ENCODE measurements at places on chromosomes 1 and 21. TPM values are rescaled to one million over a fixed set of nuclear protein-coding genes. Genes with fewer than 3 reads are reported as not detected.

GRCh38 chr21:34046917-34047316 is 26.5 kb upstream of the MRPS6 start:
- no peak overlapping the region for H3K27ac ChIP-seq
- H3K4me3 ChIP-seq: no peak overlapping the region
- H3K4me1 ChIP-seq: peaks cover 8% of the 10 kb centered on the region
- peaks cover 9% of the 10 kb centered on the region for H3K36me3 ChIP-seq

Gene MANEAL
- total RNA-seq: 1.7 TPM

GRCh38 chr1:245772325-245772724 is 617.5 kb downstream of the KIF26B start:
- H3K36me3 ChIP-seq: no peaks in the 10 kb centered on the region
- no peak overlapping the region for H3K4me3 ChIP-seq
- no peak for DNase-seq
- H3K4me1 ChIP-seq: no peaks in the 10 kb centered on the region
- H3K27ac ChIP-seq: no peak overlapping the region

DNA sequence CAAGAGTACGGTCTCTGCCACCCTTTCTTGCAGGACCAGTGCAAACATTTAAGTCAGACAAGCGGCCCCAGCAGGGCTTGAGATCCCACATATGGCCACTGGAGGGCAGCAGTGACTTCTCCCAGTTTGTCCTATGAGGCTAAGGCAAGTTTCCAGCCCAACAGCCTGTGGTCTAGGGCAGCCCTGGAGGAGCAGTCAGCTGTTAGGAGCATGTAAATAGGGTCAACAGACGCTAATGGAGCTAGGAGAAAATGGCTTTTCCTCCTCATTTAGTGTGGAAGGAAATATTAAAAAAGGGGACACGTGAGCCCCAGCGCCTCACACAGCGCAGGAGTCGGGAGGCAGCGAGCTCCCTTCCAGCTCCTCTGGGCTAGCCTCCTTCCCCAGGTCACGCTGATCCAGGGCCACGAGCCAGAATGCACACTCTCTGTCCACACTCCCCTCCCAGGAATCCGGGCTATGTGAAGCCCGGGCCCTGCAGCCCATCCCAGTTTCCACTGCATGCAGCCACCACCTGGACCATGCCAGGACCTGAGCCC is 95.6 kb downstream of the LAMC2 start:
- H3K4me1 ChIP-seq: peaks cover 29% of the 10 kb centered on the region
- peak; percentile 78 for DNase-seq
- H3K27me3 ChIP-seq: peaks cover 10% of the 10 kb centered on the region
- no peaks in the 10 kb centered on the region for H3K36me3 ChIP-seq
- H3K27ac ChIP-seq: no peak overlapping the region

- H3K36me3 ChIP-seq: peaks cover 26% of the 10 kb centered on the region
- no peaks in the 10 kb centered on the region for H3K27me3 ChIP-seq
- peak; percentile 88 for DNase-seq
- H3K4me1 ChIP-seq: peaks cover 77% of the 10 kb centered on the region
These were observed 1.5 kb upstream of the PTP4A2 start for GRCh38 chr1:31939484-31940329.

Gene GJB4
- not detected for total RNA-seq

GRCh38 chr1:198113342-198113750 is 43.5 kb upstream of the NEK7 start:
- H3K27me3 ChIP-seq: peaks cover 7% of the 10 kb centered on the region
- no peaks in the 10 kb centered on the region for H3K4me1 ChIP-seq
- no peak overlapping the region for H3K4me3 ChIP-seq
- no peak overlapping the region for H3K27ac ChIP-seq
- no peak for DNase-seq

Gene KCNA3
- total RNA-seq: 84.9 TPM

Gene S100A14
- not detected for total RNA-seq

DNA sequence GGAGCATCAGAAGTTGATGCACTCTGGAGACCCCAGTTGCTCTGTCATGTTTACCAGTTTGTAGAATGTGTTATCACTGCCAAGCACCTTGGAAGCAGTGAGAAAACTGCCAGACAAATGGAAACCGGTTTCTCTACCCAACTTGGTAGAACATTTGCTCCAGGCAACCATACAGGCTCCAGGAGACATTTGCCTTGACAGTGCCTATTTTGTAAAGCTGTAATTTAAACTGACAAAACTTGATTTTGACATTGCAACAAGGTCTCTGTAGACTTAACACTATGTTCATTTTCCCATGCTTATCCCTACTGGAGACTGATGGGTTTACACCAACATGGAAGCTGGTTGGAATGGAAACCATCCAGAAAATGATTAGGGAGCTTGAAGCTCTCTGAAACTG is 97.6 kb downstream of the ROR1 start:
- H3K4me1 ChIP-seq: no peaks in the 10 kb centered on the region
- DNase-seq: no peak
- no peaks in the 10 kb centered on the region for H3K36me3 ChIP-seq
- no peak overlapping the region for H3K27ac ChIP-seq

DNA sequence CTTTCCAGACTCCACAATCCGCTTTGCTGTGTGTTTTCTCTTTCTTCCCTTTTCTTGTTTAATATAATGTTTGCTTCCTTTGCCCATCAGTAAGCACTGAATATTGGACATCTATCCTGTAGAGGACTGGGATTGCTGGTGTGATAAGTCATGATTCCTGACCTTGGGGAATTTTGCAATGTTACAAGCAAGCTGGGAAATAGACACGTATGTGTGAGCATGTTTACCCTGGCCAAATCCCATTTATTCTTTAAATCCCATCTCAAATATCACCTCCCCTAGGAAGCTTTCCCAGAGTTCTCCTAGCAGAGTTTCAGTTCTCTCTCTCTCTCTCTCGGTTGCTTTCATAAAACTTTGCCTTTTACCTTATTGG is 155.3 kb downstream of the ROR1 start:
- H3K27me3 ChIP-seq: no peaks in the 10 kb centered on the region
- H3K4me3 ChIP-seq: no peak overlapping the region
- H3K27ac ChIP-seq: no peak overlapping the region
- DNase-seq: no peak
- no peaks in the 10 kb centered on the region for H3K36me3 ChIP-seq
- no peaks in the 10 kb centered on the region for H3K4me1 ChIP-seq

DNA sequence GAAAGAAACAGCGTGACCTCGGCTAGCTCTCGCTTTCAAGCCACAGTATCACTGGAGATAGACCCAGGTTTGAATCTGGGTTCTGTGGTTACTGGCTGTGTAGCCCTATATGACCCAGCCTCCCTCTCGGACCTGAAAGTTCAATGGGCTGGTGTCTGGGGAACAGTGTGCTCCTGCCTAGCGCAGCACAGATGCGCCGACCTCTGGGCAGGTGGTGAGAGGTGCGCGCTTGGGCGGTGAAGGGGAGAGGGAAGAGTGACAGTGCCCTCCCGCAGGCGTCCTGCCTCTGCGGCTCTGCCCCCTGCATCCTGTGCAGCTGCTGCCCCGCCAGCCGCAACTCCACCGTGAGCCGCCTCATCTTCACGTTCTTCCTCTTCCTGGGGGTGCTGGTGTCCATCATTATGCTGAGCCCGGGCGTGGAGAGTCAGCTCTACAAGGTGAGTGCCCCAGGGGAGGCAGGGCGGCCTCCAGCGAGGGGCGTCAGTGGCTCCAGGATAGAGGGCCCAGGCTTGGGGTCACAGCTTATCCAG is 10.5 kb downstream of the SERINC2 start:
- DNase-seq: no peak
- H3K27me3 ChIP-seq: peaks cover 22% of the 10 kb centered on the region
- H3K4me1 ChIP-seq: peaks cover 9% of the 10 kb centered on the region
- H3K4me3 ChIP-seq: no peak overlapping the region
- H3K27ac ChIP-seq: no peak overlapping the region

DNA sequence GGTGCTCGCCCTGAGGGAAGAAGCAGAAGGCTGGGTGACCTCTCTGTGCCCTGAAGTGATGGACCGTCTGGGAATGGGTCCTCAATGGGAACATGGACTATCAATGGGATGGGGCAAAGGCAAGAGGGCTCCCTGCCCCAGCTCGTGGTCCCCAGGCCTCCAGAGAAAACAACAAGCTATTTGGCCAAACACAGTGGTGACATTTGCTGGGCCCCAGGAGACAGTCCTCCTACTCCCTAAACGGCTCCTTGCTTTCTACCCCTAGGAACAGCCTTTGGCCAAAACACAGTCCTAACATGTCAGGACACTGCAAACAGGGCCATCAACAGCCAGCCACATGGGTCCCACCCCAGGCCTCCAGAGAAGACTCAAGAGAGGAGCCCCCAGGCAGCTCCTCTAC is 102.8 kb downstream of the RAVER2 start:
- peaks cover 2% of the 10 kb centered on the region for H3K4me1 ChIP-seq
- H3K27ac ChIP-seq: no peak overlapping the region
- no peaks in the 10 kb centered on the region for H3K27me3 ChIP-seq
- no peak overlapping the region for H3K4me3 ChIP-seq
- H3K36me3 ChIP-seq: peaks cover 68% of the 10 kb centered on the region

Gene MTMR11
- 19.2 TPM for total RNA-seq

Gene HES5
- total RNA-seq: not detected

GRCh38 chr1:44696789-44697345 is 22.4 kb downstream of the ARMH1 start:
- no peaks in the 10 kb centered on the region for H3K36me3 ChIP-seq
- H3K4me1 ChIP-seq: peaks cover 21% of the 10 kb centered on the region
- peak overlapping the region; percentile 83 for H3K27ac ChIP-seq
- no peaks in the 10 kb centered on the region for H3K27me3 ChIP-seq
- DNase-seq: peak; percentile 58

Gene THEM5
- total RNA-seq: not detected

GRCh38 chr1:245984390-245985155 is 522.5 kb downstream of the SMYD3 start:
- no peak overlapping the region for H3K27ac ChIP-seq
- no peak overlapping the region for H3K4me3 ChIP-seq
- no peaks in the 10 kb centered on the region for H3K27me3 ChIP-seq
- peaks cover 8% of the 10 kb centered on the region for H3K4me1 ChIP-seq
- no peak for DNase-seq

DNA sequence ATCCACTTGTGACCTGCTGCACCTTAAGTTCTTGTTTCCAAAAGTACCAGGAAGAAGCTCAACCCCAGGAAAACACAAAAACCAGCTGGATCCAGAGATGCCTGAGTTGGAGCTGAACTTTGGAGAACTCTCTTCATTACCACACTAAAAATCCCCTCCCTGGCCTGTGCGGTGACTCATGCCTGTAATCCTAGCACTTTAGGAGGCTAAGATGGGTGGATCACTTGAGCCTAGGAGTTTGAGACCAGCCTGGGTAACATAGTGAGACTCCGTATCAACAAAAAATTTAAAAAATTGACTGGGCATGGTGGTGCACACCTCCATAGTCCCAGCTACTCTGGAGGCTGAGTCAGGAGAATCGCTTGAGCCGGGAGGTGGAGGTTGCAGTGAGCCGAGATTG is 6.2 kb downstream of the MAP1LC3C start:
- H3K27me3 ChIP-seq: peaks cover 2% of the 10 kb centered on the region
- H3K36me3 ChIP-seq: no peaks in the 10 kb centered on the region
- DNase-seq: no peak
- H3K4me1 ChIP-seq: no peaks in the 10 kb centered on the region
- H3K4me3 ChIP-seq: no peak overlapping the region
- no peak overlapping the region for H3K27ac ChIP-seq

DNA sequence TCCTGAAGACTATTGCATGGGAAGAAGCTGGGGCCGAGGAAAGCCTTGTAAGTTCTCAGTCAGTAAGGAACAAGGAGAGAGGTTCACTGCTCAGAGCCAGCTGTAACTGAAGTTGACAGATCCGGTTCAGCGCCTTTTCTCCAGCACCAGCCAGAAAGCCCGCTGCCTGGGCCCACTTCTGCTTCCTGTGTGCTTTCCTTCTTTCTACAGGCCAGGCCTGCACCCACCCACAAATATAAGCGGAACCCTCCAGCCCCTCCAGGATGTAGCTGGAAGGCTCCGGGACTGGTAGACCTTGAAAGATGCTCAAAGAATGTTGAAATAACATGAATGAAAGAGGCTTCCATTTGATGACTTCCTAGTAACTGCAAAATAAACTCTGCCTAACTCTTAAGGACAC is 38.8 kb downstream of the PARP1 start:
- H3K36me3 ChIP-seq: peaks cover 72% of the 10 kb centered on the region
- no peak for DNase-seq
- no peak overlapping the region for H3K4me3 ChIP-seq
- no peaks in the 10 kb centered on the region for H3K27me3 ChIP-seq
- H3K4me1 ChIP-seq: peaks cover 3% of the 10 kb centered on the region

Gene NBPF15
- 81.0 TPM for total RNA-seq

GRCh38 chr1:21761052-21761451 is 21.9 kb downstream of the USP48 start:
- peaks cover 13% of the 10 kb centered on the region for H3K36me3 ChIP-seq
- DNase-seq: no peak
- H3K4me3 ChIP-seq: no peak overlapping the region
- H3K4me1 ChIP-seq: peaks cover 34% of the 10 kb centered on the region
- H3K27me3 ChIP-seq: no peaks in the 10 kb centered on the region
- no peak overlapping the region for H3K27ac ChIP-seq

Gene CELA2A
- not detected for total RNA-seq

Gene CENPF
- 125 TPM for total RNA-seq

- H3K4me3 ChIP-seq: no peak overlapping the region
- peaks cover 3% of the 10 kb centered on the region for H3K27me3 ChIP-seq
- no peak for DNase-seq
- no peak overlapping the region for H3K27ac ChIP-seq
- H3K36me3 ChIP-seq: no peaks in the 10 kb centered on the region
- no peaks in the 10 kb centered on the region for H3K4me1 ChIP-seq
These were observed 28.0 kb upstream of the RNF2 start for GRCh38 chr1:185017338-185017737.

Gene DAB1
- total RNA-seq: 3.9 TPM

Gene S100A2
- 1.2 TPM for total RNA-seq

DNA sequence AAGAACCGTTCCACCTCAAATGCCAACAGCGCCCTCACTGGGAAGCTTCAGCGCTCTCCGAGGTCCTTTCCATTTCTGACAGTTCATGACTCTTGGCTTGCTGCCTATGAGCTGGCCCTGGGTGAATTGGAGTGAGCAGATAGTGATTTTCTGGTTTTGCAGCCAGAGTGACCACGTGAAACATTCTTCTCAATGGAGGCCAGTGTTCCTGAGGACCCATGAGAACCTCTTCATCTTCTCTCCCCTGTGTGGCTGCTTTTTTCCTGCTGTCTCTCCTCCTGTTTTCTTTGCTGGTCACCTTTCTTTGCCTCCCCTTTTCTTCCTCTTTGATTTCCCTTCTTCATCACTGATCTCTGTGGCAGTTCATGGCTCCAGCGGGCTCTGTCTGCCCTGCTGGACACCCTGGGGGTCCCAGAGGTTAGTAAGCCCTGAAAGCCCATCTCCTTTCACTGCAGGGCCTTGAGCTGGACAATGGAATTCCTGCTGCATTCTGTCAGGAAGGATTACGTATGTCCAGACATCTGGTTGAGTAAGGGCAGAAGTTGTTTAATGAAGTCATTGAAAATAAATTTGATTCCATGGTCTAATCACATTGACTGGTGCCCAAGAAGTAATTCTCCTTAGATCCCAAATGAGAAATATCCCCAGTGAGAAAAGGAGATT is 29.9 kb downstream of the VASH2 start:
- H3K27me3 ChIP-seq: no peaks in the 10 kb centered on the region
- DNase-seq: peak; percentile 15
- H3K4me3 ChIP-seq: no peak overlapping the region
- no peak overlapping the region for H3K27ac ChIP-seq
- H3K36me3 ChIP-seq: no peaks in the 10 kb centered on the region
